ENCODE measurements at places on chromosomes 2 and 18.
A peak's percentile ranks its signal among the peaks of the same experiment; 100 is the strongest.

DNA sequence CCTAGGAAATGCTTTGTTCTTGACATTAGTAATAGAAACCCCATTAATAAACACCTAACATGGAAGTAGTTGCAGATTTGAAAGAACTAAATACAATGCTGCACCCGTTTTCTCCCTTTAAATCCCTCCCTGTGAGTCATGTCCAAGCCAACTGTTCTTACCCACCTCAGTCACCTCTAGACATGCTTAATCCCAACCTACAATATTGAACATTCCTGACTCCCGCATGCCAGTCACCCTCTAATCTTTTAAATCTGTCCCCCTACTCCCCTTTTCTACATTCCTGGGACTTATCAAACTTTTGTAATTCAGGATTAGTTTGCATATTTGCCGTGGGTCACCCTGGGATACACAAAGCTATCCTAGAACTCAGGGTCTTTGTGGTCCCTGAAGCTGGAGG, 374.6 kb downstream of the IRS1 start:
- DNase-seq = no peak

- DNase-seq = peak; percentile 19
Observed at GRCh38 chr18:63342206-63342605, 22.6 kb upstream of the BCL2 start.

GRCh38 chr2:66445925-66446871, 11.3 kb downstream of the MEIS1 start:
- no peak for DNase-seq

DNA sequence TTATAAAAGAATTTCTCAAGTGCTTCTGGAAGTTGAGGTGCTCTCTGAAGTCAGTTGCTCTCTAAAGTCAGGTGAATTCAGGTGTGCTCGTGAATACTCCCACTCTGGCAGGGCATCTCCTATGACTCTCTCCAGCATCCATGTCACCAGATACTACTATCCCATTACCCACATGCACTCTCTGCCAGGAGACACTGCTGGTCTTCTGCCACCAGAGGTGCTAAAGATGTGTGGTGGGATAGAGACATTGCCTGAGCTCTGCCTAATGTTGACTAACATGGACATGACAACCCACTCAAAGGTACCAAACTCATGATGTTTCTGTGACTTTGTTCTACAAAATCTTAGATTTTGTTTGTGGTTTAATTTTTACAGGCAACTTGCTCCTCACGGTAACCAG, 106.4 kb upstream of the HNRNPA3 start:
- no peak for DNase-seq

GRCh38 chr2:221589696-221590095, 17.6 kb upstream of the EPHA4 start:
- no peak for DNase-seq

DNA sequence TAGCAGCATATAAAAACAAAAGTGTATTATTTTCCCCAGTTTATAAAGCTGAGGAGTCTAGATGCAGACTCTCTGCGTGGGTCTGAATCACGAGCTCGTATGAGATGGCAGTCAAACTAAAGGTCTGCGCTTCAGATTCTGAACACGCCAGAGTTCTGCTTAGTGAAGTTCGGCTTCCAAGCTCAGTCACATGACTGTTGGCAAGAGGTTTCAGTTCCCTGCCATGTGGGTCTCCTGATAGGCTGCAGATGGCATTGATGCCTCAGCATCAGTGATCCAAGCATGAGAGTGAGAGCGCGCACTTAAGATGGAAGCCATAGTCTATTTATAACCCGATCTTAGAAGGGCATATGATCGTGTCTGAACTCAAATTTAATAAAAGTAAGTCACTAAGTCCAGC, 242.8 kb upstream of the DOK6 start:
- no peak for DNase-seq

DNA sequence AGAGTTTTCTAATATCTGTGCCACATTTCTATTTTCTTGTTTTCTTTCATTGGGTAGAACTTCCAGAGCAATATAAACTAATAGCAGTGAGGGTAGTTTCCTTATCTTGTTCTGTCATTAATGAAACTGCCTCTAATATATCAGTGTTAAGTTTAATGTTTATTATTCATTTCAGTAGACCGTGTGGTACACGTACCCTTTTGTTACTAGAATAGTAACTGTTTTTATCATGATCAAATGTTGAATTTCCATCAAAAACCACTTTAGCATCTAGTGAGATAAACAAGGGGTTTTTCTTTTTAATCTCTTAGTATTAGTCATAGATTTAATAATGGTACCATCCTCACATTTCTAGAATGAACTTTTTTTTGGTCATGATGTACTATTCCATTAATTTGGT, 16.0 kb downstream of the DGUOK start:
- no peak for DNase-seq

- no peak for DNase-seq
Observed at GRCh38 chr18:67961701-67962440, 445.4 kb upstream of the DSEL start.

DNA sequence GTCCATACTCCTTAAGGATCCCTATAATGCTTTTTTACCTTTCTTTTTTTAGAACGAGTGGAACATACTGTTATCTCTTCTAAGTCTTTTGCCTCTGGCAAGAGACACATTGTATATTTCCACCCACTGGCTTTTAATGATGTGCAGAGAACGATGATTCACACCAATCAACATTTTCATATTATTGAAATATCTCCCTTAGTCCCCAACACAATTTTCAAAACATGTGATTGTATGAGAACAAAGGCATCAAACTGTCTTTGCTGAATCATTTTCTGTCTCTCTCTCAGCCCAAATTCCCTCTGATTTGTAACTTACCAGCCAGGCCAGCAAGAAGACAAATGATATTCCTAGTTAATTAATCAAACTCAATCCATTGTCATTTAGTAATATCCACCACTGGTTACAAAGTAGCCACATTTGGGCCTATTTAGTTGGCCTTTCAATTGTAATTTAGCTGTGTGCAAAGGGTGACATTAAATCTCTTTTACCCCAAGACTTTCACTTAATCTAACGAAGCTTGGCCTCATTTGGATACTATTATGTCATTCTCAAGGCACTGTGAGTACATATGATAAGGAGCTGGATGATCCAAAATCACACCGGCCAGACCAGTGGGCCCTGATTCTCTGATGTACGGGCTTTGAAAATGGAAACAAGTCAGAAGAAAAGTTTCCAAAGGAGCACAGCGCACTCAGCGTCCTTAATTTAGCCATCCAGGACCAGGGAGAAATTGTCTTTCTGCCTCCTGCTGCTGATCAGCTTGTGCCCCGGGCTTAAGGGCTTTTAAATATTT, 185.1 kb downstream of the SCG2 start:
- no peak for DNase-seq

DNA sequence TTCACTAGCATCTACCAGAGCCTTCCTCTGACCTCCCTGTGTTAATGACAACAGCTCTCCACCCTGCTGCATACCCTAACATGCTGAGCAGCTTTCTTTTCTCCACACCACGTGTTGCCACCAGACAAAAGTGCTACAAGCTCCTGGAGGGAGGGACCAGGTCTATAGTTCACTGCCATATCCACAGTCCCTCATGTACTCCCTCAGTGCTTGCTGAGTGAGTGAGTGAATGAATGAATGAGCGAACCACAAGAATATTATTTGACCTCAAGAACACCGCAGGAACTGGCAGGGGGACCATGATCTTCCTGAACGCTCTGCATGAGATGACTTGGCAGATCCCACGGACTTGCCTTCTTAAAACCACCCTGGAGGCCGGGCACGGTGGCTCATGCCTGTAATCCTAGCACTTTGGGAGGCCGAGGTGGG, 47.4 kb upstream of the CAB39 start:
- no peak for DNase-seq

DNA sequence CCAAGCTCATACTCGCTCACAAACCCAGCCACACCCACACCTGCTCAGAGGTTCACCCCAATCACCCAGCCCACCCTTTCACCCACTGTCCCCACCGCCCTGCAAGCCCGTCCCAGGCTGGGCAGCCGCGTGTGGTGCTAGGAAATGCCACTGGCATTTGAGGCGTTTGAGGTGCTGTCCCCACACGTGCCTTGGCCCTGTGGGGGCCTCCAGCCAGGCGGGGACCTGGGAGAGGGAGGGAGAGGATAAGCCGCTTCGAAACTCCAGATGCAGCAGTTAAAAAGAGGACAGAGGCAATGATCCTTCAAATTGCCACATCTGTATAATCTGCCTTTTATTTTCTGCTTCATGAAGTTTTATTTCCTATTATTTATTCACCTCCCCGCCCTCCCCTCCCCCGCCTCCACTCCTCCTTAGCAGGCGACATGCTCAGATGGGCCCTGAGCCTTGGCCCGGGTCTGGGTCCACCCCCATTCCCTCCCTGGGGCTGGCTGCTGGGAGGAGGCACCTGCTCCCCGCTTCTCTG, 35.9 kb downstream of the PSD4 start:
- no peak for DNase-seq

GRCh38 chr2:31235504-31235902, 1.6 kb downstream of the EHD3 start:
- DNase-seq = no peak

GRCh38 chr2:165161510-165161909, 42.3 kb downstream of the SCN3A start:
- DNase-seq = no peak

GRCh38 chr2:154195644-154196195, 324.0 kb downstream of the GALNT13 start:
- no peak for DNase-seq

DNA sequence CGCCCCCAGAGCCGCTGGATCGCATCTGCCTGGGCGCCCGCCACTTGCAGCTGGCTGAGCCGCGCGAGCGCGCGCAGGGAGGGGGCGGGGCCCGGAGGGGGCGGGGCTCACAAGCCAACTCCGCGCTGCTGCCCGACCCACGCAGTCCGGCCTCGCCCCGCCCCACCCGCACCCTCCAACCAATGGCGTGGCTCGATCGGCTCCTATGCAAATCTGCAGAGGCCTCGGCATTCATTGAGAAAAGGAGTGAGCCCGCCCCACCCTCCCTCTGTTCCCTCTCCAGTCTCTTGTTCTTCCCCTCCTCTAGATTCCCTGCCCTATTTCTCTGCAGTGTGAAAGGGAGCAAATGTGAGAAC, at the start of gene ALK:
Gene ALK, minus strand, starts transcription at position 27 of the 356 bp plus-strand sequence. CDS start 927 bp downstream, outside the sequence.
- DNase-seq = peak; percentile 56

- DNase-seq = no peak
Observed at GRCh38 chr18:33802955-33803354, 224.9 kb downstream of the ASXL3 start.

GRCh38 chr2:215537611-215538010, 101.7 kb upstream of the FN1 start:
- DNase-seq = peak; percentile 46

GRCh38 chr2:11541693-11542274, 7.9 kb downstream of the GREB1 start:
- DNase-seq = no peak

- no peak for DNase-seq
Observed at GRCh38 chr2:23554054-23554697, 169.2 kb downstream of the KLHL29 start.

DNA sequence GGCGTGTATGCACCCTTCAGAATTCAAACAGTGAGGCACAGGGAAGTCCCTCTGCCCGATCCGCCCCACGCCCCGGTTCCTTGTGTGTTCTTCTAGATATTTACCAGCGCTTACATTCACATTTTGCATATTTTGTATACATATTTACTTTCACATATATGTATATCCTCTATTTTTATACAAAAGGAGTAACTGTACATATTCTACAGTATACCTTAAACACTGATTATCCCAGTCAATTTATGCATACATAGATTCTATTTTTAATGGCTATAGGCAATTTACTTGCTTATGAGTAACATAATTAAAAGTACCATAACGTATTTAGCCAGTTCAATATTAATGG, 307 bp upstream of the DUSP11 start:
- DNase-seq = no peak

- no peak for DNase-seq
Observed at GRCh38 chr2:200515155-200515554, 5.3 kb upstream of the KCTD18 start.

GRCh38 chr2:212032536-212033219, 505.9 kb downstream of the ERBB4 start:
- no peak for DNase-seq

GRCh38 chr18:24075767-24076597, 61.4 kb downstream of the TTC39C start:
- peak; percentile 63 for DNase-seq

DNA sequence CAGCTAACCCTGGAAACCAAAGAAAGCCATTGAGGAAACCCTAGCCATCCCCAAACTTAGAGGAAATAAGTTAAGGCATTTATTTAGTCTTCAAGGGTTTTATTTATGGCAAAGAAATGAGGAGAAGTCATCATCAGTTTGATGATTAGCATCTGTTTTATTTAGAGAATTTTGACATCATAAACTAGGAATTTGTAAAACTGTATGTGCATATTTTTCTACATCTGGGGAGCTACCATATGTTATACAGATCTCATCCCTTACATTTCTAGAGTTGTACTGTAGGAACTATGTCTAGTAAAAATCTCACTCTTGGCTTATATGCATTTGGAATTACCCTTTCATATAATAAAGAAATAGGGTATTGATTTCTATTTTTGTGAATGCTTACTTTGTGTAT, 48.7 kb downstream of the FMNL2 start:
- DNase-seq = no peak

- DNase-seq = no peak
Observed at GRCh38 chr2:137888845-137889244, 75.4 kb upstream of the HNMT start.

GRCh38 chr2:98561902-98562695, 46.2 kb downstream of the COA5 start:
- no peak for DNase-seq

DNA sequence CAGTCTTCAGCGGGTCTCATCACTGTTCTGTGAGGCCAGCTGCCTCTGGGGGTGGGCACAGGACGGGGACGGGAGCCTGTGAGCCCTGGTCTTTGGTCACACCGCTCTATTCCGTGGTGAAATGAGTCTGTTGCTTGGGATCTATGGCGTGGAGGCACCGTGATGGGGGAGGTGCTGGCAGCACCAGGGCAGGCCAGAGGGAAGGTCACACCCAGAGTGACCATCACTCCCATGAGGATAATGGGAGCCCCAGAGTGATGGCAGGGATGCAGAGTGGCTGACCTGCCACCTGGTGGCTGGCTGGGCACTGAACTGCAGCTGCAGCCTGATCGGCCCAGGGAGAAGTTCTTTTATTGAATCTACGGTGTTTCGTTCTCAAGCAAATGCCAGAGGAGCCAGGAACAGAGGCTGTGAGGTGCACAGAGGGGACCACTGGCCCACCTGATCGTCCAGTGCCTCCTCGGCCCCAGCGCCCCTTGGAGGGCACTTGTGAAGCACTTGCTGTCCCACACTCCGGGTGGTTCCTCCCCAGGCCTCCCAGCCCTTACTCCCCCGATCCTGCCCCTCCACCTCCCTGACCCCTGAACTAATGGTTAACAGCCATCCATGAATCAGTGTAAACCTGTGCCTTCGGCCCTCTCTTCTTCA, 17.9 kb downstream of the KCNIP3 start:
- peak; percentile 62 for DNase-seq

DNA sequence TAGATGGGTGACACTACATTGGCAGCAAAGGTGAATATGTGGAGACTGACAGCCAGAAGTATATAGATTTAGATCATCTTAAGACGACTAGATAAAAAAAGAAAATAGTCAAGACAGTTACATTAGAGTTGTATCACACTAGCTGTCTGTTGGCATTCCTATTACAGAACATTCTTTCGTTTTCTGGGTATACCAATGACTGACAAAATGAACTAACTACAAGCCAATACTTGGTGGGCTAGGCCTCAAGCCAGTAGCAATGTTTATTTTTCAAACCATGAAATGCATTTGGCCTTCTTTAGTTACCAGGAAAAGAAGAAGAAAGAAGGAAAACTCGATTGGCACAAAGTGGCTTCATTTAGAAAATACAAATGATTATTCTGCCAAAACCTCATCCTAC, 944.9 kb upstream of the ZEB2 start:
- no peak for DNase-seq

- no peak for DNase-seq
Observed at GRCh38 chr2:191019376-191019775, 5.4 kb upstream of the STAT1 start.

Measured in inflammatory macrophage (primary cell).